ENCODE measurements at places on chromosomes 5 and 9.

- no peak for DNase-seq
These were observed 213.2 kb upstream of the GRIN3A start for GRCh38 chr9:101951598-101951997.

DNA sequence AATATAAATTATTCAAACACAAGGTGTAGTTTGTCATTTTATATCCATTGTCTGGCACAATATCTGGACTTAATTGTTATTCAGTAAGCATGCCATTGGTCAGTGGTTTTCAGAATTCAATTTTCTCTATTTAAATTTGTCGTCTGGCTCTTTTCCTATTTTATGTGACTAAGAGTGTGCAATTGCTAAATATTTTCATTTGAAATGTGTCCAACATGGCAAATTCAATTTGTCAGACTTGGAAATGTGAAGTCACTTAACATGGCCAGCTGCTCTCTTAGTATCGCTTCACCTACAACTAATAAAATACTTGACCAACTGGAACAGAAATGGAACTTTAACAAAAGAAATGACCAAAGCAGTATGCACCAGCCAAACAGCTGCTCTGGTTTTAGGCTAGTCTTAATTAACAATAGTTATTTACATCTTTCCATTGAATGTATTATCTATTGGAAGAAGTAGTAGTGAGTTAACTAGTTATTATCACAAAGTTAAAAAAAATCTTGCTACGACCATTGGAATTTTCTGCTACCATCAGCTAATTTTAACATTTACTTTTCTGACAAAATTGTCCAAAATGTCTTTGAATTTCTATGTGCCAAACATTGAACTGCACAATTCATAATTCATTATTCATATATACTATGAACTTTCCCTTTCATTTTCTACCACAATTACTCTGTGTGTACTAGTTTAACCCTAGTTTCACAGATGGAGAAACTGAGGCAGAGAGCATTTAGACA, 720.7 kb upstream of the FAM174A start:
- no peak for DNase-seq

- DNase-seq: no peak
These were observed 540.9 kb upstream of the SGCD start for GRCh38 chr5:155786108-155786507.

DNA sequence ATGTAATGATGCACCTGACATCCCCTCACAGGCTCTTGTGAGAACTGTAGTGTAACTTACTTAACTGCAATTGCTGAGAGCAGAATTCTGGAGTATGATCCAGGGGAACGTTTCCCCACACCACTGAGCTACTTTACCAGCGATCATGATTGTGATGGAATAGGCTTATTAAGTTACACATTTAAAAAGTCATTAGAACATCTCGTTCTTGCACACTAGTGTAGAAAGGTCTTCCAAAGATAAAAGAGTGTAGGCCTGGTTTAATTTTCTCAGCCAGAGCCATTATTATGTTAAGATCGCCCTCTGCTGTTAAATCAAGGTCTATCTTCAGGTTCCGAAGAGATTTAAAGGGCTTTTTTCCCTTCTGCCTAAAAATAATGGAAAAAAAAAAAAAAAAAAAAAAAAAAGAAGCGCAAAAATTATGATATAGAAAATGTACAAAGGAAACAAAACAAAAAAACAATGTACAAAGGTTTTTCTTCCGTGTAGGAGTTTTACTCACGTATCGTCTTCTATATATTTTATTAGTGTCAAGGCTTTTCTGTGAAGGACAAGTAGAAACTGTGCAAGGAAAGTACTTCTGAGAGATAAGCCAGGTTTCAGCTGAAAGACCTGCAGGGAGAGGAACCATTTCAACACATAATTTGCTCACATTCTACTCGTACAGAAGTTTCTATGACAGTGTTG, 18.6 kb upstream of the MOB3B start:
- no peak for DNase-seq

DNA sequence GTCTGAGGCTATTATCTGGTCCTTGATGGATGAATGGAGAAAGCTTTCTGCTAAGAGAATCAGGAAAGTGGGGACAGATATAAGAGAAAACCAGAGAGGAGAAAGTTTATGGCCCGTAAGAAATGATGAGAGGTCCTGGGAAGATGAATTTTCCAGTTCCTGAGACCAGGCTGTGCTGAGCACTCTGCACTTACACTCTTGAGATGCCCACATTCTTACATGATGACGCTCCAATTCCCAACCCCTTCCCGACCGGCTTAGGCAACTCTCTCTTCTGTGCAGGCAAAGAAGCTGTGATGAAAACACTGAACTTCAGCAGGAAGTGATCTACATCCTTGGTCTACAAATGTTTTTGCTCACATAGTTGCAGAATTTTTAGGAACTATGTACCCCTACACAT, 417.0 kb downstream of the ARHGEF28 start:
- no peak for DNase-seq

DNA sequence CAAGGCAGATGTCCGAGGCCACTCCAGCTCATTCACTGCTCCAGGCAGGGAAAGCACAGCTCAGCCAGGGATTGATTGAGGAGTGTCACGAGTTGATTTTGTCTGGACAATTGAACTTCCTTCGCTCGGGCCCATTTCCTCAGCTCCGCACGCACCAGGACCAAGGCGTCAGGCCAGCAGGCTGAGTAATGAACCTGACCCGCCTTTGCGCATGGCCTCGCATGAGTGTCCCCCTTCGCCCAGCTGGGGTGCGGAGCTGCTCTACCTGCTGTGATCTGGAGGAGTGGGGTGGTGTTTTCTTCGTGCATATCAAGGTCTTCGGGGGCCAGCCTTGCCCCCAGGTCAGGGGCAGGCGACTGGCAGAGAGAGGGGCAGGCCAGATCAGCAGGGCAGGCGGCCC, 44.0 kb downstream of the VAV2 start:
- DNase-seq: no peak

DNA sequence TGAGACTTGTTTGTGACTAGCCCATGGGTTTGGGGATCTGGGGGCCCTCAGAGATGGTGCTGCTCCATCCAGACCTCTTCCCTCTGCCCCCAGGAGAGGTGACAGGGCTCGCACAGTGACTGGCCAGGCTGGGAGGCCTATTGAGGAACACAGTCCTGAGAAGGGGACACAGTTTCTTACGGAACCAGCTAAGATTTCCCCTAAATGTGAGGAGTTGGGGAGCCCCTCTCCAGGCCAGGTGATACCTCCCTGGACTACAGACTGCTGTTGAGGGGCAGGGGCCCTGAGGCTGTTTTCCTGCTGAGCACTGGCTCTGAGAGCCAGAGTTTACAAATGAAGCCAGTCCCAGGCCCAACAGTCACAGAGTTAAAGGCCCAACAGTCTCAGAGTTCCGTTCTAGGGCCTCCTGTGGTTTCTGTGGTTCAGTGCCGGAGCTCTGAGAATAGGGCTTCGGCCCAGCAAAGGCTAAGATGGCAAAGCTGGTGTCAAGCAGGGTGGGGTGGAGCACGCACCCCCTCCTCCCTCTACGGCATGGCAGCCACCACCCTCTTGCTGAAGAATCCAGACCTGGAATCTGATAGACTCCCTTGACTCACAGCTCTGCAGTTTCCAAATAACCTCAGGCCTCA, 1.1 kb upstream of the SEMA4D start:
- DNase-seq: peak; percentile 75

GRCh38 chr5:92704590-92704989, 876.4 kb downstream of the NR2F1-AS1 start:
- DNase-seq: no peak

DNA sequence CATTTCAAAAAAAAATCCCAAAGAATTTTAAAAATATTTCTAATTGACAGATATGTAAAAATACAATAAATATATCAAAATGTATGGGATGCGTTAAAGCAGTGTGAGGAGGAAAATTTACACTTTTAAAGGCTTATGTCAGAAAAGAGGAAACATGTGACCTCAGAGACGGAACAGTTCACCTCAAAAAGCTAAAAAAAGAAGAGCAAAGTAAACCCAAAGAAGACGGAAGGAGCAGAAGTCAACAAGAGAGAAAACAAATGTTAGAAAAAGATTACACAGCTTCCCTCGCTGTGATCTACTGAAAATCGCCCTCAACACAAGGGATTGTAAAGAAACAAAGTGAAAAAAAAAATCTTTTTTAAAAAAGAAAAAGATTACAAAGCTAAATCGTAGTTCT, 186.9 kb downstream of the AUH start:
- peak; percentile 39 for DNase-seq

DNA sequence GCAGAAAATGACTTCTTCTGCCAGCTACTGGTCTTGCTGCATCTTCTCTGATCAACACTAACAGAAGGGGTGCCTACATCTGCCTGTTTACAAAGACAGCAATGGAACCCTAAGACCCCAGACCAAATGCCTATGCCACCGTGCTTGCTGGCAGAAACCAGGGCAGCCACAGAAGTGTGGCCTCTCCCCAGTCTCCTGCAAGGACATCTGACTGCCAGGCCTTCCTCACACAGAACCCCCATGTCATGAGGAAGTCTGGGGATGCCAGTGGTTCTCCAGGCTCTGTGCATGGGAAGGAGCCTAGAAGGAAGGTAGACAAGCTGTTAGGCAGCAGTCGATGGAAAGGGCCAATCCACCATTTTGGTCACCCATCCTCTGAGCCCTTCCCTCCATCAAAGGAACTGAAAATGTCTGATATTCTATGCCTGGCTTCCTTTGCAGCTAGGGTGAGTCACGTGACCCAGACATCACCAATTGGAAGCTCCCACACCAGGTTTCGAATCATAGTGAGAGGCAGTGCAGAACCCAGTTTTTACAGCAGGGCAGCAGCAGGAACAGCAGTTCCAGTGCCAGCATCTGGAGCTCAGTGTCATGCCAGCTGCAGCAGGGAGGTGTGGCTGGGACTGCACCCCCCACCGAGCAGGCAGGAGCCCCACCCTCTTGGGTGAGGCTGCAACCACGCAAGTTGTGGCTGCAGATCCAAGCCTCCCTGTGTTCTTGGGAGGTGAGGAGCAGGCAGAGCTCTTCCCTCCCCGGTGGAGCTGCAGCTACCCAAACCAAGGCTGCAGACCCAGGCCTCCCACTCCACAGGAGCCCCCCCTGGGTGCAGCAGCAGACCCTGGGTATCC, 123.4 kb downstream of the OLFM1 start:
- no peak for DNase-seq

DNA sequence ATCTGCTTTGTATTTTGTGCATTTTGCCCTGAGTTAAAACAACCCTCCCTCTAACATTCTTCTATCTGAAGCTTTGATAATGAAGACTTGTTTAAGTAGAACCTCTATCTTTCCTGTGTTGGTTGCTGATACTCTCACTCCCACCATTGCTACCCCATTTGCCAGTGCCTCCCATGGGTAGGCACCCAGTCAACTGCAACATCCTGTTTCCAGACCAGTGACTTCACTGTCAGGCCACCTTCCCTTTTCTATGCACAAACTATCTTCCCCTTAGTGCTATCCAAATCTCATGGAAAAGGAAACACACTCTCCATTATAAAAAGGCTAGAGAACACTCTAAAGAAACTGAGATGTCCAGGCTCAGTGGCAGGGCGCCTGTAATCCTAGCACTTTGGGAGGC, 5.6 kb upstream of the IARS1 start:
- DNase-seq: no peak

- DNase-seq: no peak
These were observed 894 bp downstream of the LRRTM2 start for GRCh38 chr5:138874241-138874640.

DNA sequence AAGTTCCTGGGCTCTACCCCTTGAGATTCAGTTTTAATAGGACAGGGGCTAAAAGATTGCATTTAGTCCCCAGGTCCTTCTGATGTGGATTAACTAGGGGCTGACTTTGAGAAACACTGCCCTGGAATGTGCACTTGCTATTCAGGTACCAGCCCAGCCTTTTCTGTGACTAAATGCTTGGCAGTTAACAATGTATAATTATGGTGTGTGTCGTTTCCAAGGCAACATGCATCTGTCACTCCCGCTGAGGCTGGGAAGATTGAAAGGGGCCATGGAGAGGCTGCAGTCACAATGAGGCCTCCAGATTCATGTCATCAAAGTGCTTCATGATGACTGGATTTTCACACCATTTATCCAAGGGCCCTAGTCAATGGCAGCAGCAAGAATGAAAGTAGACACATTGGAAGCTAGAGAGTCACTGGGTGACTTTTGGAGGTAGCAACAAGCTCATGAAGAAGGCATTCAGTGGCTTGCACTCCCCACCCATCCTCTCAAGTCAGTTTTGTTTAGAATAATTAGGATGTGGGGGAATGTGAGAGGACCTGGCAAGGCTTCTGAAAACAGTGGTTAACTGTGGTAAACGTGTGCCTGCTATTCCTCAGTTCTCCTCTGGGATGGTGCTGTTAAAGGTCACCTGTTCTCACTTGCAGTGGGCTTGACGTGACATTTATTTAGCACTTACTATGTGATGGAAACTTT, 28.3 kb downstream of the RAI14 start:
- DNase-seq: no peak

DNA sequence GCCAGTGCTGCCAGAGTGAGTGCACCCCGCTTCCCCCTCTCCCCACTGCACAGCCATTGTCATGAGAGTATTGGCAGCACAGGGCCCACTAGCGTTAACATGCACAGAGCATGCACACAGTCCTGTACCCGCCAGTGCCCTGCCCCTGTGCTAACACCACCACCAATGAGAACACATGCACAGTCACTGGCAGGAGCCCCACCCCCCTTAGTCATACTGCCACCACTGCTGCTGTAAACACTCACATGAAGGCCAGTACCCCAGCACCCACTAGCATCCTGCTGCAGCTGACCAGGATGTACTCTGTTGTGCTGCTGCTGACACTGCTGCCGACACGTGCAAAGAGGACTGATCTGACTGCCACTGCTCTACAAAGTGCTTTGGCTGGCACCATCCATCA, 19.5 kb upstream of the RANBP6 start:
- no peak for DNase-seq

DNA sequence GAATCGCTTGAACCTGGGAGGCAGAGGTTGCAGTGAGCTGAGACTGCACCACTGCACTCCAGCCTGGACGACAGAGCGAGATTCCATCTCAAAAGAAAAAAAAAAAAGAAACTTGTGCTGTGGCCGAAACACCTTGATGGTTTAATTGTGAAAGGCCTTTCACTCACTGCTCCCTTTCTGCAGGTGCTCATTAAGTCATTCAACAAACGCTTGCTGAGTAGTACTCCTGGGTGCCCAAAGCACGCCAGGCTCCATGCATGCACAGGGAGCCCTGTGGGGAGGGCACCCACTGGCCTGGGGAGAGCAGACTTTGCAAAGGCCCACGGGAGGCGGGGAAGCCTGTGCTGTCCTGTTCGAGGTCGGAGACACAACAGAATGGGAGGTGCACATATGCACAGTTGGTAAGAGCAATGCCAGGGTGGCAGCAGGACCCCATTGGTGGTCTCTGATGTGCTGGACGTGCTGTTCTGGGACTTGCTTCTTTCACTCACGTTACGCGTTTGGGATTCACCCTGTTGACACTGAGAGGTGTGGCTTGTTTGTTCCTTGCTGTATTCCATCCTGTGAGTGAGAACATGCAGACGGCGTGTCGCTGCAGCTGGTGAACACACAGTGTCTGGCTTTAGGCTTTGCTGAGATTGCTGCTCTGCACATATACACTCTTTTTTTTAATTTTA, 3.0 kb upstream of the ENTPD2 start:
- no peak for DNase-seq
